Osteoblast (primary cell): ENCODE measurements at places on chromosomes 3 and 15. TPM values are rescaled to one million over a fixed set of nuclear protein-coding genes. Genes with fewer than 3 reads are reported as not detected.
A peak's percentile ranks its signal among the peaks of the same experiment; 100 is the strongest.

GRCh38 chr15:40325188-40325587 is 1.7 kb downstream of the INAFM2 start:
- peak; percentile 74 for DNase-seq

GRCh38 chr3:68057637-68058320 is 403.4 kb upstream of the SUCLG2 start:
- no peak for DNase-seq

- DNase-seq = peak; percentile 71
Observed at GRCh38 chr3:51388286-51389029, 2.6 kb upstream of the RBM15B start.

DNA sequence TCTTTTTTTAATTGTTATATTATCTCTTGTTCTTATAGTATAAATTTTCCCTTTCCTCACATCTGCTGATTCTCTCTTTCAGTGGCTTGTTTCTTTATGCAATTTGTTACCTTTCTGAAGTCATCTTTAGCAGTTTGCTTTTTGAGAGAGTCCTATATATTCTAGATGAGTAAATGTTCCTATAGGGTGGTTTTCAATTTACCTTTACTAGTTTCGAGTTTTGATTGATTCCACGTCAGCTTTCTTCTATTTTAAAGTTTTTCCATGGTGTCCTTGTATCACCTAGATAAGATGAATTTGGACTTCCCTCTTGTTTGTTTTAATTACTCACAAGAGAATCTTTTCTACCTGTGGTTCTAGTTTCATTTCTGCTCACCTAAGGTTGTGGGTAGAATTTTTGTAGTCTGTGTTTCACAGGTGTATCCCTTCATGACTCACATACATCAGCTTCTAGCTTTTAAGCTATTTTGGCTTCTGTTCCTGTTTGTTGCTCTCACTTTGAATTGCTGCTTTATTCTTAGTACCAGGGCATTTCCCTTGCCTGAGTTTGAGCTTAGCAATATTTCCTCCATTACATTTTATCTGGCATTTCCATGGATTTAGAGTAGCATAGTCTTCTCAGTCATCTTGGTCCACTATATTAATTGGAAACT is 6.4 kb downstream of the TEX9 start:
- no peak for DNase-seq

- no peak for DNase-seq
Observed at GRCh38 chr3:130619196-130619595, 102.2 kb downstream of the COL6A6 start.

- DNase-seq = no peak
Observed at GRCh38 chr3:10223676-10224639, 24.3 kb upstream of the TATDN2 start.

- DNase-seq = no peak
Observed at GRCh38 chr3:72579191-72579580, 269.1 kb downstream of the SHQ1 start.

DNA sequence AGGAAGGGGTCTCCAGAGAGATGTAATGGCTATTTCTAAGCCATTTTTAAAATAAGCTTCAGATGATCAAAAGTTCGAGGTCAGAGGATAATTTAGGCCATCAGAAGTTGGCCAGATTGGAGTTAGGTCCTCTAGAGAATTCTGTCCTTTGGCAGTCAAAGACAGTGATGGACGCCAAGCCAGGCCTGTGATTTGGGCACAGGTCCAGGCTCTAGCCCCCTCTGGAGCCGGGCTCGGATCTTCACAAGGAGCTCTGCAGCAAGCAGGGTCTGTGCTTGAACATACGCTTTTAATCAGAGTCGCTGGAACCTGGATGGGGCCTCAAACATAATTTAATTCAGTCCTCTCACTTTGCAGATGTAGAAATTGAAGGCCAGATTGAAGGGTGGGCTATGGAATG is 151.4 kb upstream of the BCL6 start:
- no peak for DNase-seq

GRCh38 chr3:186694288-186695032 is 22.7 kb upstream of the KNG1 start:
- no peak for DNase-seq

Gene STRA6
- under 0.01 and 0.36 TPM in 2 replicates for total RNA-seq

Gene BBX
- total RNA-seq = 63.4 and 66.6 TPM in 2 replicates

Gene CFAP44
- 5.6 and 5.8 TPM in 2 replicates for total RNA-seq
